ENCODE measurements at places on chromosomes 4 and X. TPM values are rescaled to one million over a fixed set of nuclear protein-coding genes. Genes with fewer than 3 reads are reported as not detected.

MGAT4D gene
- not detected for total RNA-seq

SLC9B2 gene
- 16.9 TPM for total RNA-seq

MAGED4B gene
- 1.3 TPM for total RNA-seq

TMEM144 gene
- 5.6 TPM for total RNA-seq

DCAF12L1 gene
- not detected for total RNA-seq

VSIG4 gene
- 289 TPM for total RNA-seq

PNMA6A gene
- total RNA-seq: 1.1 TPM

ZMAT1 gene
- 6.9 TPM for total RNA-seq

RBMXL3 gene
- not detected for total RNA-seq

USP26 gene
- total RNA-seq: not detected

MAOA gene
- 250 TPM for total RNA-seq

RNF128 gene
- total RNA-seq: 0.37 TPM

SPANXA2 gene
- not detected for total RNA-seq

ALAS2 gene
- total RNA-seq: 1.1 TPM

LANCL3 gene
- 0.38 TPM for total RNA-seq

QDPR gene
- 35.5 TPM for total RNA-seq

SPANXC gene
- total RNA-seq: not detected

CT45A3 gene
- total RNA-seq: not detected

TCEAL8 gene
- total RNA-seq: 55.8 TPM

UVSSA gene
- total RNA-seq: 10.2 TPM

CXorf49 gene
- not detected for total RNA-seq

TLR2 gene
- total RNA-seq: 55.4 TPM

YIPF7 gene
- total RNA-seq: not detected

ATP2B3 gene
- not detected for total RNA-seq

GABRA4 gene
- total RNA-seq: not detected

SHOX gene
- not detected for total RNA-seq

PRDM5 gene
- total RNA-seq: 6.0 TPM

NAA11 gene
- not detected for total RNA-seq

IL13RA1 gene
- total RNA-seq: 70.2 TPM

KIAA1210 gene
- 0.09 TPM for total RNA-seq

KIF4A gene
- total RNA-seq: 0.32 TPM

STATH gene
- not detected for total RNA-seq

CDX4 gene
- not detected for total RNA-seq

SLC9A7 gene
- 1.5 TPM for total RNA-seq

SPACA5 gene
- total RNA-seq: not detected

TRIM2 gene
- 14.8 TPM for total RNA-seq

BANK1 gene
- total RNA-seq: 6.1 TPM

PRRG1 gene
- total RNA-seq: 10.9 TPM

TCEAL6 gene
- not detected for total RNA-seq

SPON2 gene
- 99.5 TPM for total RNA-seq

LDOC1 gene
- total RNA-seq: 6.5 TPM

GAGE1 gene
- not detected for total RNA-seq

TMPRSS11E gene
- total RNA-seq: not detected

PRSS12 gene
- total RNA-seq: 0.32 TPM

GAGE12F gene
- total RNA-seq: not detected

Measured in omental fat pad (tissue), 4 donors.